ENCODE measurements at places on chromosomes 7 and 10. TPM values are rescaled to one million over a fixed set of nuclear protein-coding genes. Genes with fewer than 3 reads are reported as not detected.

Gene HOXA13
- total RNA-seq = not detected

Gene MMD2
- total RNA-seq = not detected

Gene NUTM2E
- not detected for total RNA-seq

Gene LIPF
- total RNA-seq = not detected

Gene PALD1
- not detected for total RNA-seq

Gene AKR1C8
- not detected for total RNA-seq

Gene TMEM140
- total RNA-seq = 18.8 TPM

Gene PTPRZ1
- not detected for total RNA-seq

Gene CHN2
- 9.9 TPM for total RNA-seq

Gene RAB19
- 4.2 TPM for total RNA-seq

Gene DPP6
- total RNA-seq = not detected

Gene RP9
- total RNA-seq = 20.2 TPM

Gene OR13A1
- not detected for total RNA-seq

Gene NYAP1
- 0.33 TPM for total RNA-seq

Gene LLCFC1
- not detected for total RNA-seq

Gene SLC16A9
- not detected for total RNA-seq

Gene CALY
- total RNA-seq = 1.2 TPM

Gene ARF5
- total RNA-seq = 84.4 TPM

Gene PBLD
- 2.3 TPM for total RNA-seq

Gene FKBP9
- not detected for total RNA-seq

Gene VIM
- 776 TPM for total RNA-seq

Gene ADRB1
- total RNA-seq = 1.4 TPM

Gene ACTR3C
- total RNA-seq = 4.5 TPM

Gene SRGN
- total RNA-seq = 570 TPM

Gene COL26A1
- total RNA-seq = not detected

Gene PTF1A
- not detected for total RNA-seq

Gene VPS37D
- 0.89 TPM for total RNA-seq

Gene SH2B2
- 1.8 TPM for total RNA-seq

Gene CCL24
- total RNA-seq = not detected

Gene MICALL2
- 1.2 TPM for total RNA-seq

Gene PPP1R17
- not detected for total RNA-seq

Gene FAM25A
- not detected for total RNA-seq

Gene GLUD1
- total RNA-seq = 69.5 TPM

Gene ZNF735
- total RNA-seq = not detected

Gene AKR1D1
- total RNA-seq = not detected

Gene TMEM229A
- total RNA-seq = not detected

Gene CUZD1
- total RNA-seq = 0.33 TPM

Gene STK31
- total RNA-seq = 0.44 TPM

Gene IFIT1B
- total RNA-seq = not detected

Gene UFSP1
- 2.1 TPM for total RNA-seq

Gene ACBD7
- 0.86 TPM for total RNA-seq

Gene EBF3
- not detected for total RNA-seq

Gene MMRN2
- total RNA-seq = not detected

Gene CHCHD2
- 294 TPM for total RNA-seq

Gene PRRT4
- total RNA-seq = not detected

All from CD8-positive, alpha-beta T cell (primary cell).